GM19239 (cell line): ENCODE measurements at places on chromosomes 11 and 22.

- DNase-seq, result no peak
These were observed 343.2 kb downstream of the NTM start for GRCh38 chr11:131713529-131714134.

DNA sequence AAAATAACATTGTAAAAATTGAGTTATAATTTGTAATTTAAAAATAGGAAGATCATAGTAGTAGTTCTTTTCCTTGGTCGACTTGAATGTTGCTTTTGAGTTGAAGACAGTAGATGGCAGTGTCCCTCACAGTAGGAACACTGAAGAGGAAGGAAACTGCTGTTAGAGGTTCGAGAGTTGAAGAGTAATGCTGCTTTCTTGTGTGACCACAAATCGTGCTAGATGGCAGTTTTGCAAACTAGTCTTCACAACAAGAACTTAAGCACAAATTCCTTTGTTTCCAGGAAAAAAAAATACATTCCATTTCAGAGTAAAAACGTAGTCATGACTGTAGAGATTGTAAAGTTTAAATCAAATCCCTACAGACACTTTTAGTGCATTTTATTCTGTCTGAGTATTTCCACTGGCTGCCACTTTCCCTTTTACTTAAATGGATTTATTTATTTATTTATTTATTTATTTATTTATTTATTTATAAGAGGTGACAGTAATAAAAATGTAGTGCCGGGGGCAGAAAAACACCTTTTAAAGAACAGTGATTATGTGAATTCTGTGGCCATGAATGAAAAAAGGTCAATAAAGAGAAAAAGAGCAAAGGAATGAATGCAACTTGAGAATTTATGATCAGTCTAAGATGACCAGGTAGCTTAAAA, 54.6 kb downstream of the SPECC1L start:
- peak; percentile 64 for DNase-seq

- no peak for DNase-seq
These were observed 1.3 kb downstream of the HARBI1 start for GRCh38 chr11:46615756-46616155.

DNA sequence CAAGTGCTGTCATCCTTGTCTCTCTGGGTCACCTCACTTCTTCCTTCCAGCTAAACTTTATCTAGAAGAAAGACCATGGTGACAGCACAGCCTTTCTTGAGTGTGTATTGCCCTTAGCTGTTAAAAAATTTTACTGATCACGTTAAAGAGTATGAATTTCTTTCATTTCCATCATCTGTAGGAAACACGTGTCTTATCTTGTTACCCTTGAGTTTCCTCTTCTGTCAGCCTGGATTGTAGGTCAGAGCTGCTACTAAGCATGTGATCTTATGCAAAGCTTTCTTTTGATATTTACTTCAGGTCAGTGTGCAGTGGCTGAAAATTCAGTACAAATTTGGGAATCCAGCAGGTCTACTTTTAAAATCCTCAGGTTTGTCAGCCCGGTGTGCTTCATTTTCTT, 512.2 kb upstream of the ARHGAP42 start:
- no peak for DNase-seq

DNA sequence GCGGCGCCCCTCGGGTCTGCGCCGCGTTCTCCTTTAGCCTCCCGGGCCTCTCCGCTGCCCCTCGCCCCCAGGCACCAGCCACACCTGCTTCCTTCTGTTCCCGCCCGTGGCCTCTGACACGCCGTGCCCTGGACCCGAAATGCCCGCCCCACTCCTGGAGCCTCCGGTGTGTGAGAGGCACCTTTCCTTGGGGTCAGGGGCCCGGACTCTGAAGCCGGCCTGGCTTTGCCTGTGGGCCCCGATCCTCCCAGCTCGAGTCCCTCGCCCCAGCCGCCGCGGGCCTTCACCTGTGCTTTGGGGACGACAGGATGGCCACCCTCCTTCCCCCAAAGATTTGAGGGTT, 661 bp upstream of the CDPF1 start:
- no peak for DNase-seq
